ENCODE measurements at places on chromosomes 11 and 22. TPM values are rescaled to one million over a fixed set of nuclear protein-coding genes. Genes with fewer than 3 reads are reported as not detected.

DNA sequence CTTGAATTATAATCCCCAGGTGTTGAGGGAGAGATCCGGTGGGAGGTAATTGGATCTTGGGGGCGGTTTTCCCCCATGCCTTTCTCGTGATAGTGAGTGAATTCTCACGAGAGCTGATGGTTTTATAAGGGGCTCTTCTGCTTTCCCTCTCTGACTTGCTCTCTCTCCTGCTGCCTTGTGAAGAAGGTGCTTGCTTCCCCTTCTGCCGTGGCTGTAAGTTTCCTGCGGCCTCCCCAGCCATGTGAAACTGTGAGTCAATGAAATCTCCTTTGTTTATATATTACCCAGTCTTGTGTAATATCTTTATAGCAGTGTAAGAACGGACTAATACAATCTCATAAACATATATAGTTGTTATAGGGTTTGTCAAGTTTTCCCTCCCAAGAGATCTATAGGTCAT is 32.8 kb downstream of the KCNE3 start:
- no peak for DNase-seq

DNA sequence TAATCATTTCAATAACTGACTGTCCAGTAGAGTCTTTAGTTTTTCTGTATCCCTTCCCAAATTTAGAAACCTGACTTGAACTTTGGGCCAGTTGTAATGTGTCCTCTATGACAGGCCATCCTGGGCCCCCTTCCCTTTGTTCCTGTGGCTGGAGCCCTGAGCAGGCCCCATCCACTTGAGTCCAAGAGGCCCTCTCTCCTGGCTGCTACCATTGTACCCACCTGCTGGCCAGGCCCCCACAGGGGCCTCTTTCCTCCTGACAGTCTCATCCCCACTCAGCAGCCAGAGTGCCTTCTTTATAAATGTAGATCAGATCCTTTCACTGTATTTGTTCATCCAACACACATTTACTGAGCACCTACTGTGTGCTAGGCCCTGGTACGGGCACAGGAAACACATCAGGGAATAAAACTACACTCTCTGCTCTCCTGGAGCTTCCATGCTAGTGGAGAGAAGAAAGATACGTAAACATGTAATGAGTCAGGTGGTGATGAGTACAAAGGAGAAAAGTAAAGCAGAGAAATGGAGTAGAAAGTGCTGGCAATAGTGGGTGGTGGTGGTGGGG is 2.7 kb upstream of the LRP5 start:
- DNase-seq, result no peak

GRCh38 chr11:75668451-75669297 is at the start of gene MAP6:
Gene MAP6 (minus strand): TSS chr11:75669038. CDS start chr11:75668369, 669 bp downstream.
- DNase-seq, result no peak

- no peak for DNase-seq
These were observed 8.0 kb upstream of the SLC25A17 start for GRCh38 chr22:40826984-40827741.

DNA sequence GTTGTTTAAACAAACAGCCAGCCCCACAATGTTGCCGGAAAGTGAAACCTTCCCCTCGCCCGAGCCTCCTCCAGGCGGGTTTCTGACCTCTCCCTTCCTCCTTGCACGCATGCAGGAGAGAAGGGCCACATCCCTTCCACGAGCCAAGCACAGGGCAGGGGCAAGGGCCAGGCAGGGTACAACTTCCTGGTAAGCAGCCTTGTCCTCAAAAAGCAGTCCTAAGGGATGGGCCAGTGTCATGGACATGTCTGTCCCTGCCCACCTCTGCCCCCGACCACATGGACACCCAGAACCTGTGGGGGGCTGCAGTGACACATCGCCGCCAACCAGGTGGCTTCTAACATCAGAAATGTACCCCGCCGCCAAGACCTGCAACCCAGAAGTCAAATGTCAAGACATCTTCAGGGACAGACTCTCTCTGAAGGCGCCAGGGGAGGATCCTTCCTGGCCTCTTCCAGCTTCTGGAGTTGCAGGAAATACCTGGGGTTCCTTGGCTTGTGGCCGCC is 145.3 kb downstream of the CRYBB2 start:
- no peak for DNase-seq

Gene P2RY2
- total RNA-seq, result 0.52 TPM

DNA sequence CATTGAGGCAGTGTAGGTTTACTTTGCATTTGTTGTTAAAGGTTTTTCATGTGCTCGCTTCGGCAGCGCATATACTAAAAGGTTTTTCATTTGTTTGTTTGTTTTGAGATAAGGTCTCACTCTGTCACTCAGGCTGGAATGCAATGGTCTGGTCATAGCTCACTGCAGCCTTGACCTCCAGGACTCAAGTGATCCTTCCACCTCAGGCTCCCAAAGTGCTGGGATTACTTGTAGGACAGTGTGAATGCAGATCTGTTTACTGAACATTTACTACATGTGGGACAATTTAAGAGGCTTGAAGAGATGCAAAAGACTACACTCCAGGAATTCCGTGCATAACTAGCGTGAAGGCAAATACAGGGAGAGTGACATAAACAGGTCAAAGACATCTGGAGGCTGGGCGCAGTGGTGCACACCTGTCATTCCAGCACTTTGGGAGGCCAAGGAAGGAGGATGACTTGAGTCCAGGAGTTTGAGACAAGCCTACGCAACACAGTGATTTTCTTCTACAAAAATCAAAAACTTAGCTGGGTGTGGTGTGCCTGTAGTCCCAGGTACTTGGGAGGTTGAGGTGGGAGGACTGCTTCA is 34.1 kb downstream of the YPEL1 start:
- no peak for DNase-seq

GRCh38 chr11:13091373-13091772 is 82.3 kb downstream of the RASSF10 start:
- DNase-seq, result no peak

DNA sequence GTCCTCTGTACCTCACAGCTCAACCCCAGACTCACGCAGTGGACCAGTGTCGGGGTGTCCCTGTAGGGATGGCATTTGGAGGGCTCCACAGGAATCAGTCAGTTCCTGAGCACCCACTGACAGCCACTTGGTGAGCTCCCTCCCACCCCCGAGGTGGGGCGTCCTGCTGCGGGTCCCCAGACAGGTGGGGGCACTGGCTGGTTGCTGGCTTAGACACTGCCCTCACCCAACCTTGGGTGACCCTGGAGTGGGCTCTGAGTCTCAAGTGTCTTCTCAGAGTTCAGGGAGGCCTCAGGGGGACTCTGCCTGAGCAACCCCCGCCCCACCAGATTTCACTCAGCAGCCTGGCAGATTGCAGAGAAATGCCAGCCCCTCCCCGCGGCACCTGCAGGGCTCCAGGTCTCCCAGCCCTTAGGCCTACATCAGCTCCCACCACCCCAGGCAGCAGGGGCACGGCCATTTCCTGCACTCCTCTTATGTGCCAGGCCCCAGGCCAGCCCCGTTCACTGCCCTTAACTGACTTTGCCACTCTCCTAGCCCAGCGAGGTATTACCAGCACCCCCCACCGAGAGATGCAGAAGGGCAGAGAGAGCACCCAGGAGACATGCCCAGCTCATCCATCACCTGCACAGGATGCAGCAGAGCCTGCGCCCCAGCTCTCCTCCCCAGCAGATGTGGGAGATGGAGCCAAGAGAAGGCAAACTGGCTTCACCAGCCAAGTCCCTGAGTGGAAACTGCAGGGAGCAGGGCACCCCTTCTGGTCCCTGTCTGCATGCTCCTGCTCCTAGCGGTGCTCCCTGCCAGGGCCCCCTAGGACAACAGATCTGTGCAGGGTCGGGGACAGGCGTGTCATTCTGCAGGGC is 2.4 kb downstream of the PRR5 start:
- DNase-seq, result no peak

DNA sequence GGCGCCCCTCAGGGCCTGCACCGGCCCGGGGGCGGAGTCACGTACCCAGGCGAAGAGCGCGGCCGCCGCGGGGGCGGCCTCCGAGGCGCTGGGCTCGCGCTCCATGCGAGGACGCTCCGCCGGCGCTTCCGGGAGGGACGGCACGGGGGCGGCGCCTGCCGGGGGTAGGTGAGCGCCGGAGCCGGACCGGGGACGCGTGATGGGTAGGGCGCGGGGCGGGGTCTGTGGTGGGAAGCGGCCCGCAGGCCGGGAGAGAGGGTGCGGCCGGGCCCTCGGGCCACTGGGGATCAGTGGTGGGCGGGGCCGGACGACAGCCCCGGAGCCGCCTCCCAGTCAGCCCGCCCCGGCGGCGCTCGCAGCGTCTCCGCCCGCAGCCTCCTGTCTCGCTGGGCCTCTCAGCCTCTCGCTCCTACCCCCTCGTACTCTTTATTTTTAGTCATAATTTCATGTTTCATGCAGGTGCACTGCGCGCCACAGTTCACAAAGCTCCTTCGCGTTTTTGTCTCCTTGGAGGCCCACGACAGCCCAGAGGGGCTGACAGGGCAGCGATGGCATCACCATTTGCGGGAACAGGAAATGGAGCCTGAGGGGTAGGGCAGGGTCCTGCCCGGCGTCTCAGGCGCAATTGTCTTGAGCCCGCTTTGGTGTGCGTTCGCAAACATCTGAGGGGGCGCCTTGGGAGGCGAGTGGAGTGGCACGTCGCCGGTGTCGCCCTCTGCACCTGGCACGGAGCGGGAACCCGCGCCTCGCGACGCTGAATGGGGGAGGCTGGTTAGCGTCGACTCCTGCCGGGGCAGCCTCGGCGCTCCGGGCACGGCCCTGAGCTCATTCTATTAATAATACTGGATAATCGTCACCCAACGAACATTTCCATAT is at the start of gene SERGEF:
TSS of gene SERGEF (minus strand) at position 142 of the 876 bp plus-strand sequence. CDS start at position 105, 37 bp downstream.
- DNase-seq, result peak; percentile 70

Gene MS4A4A
- total RNA-seq, result 14.1 TPM

- DNase-seq, result no peak
These were observed 303.7 kb upstream of the PLET1 start for GRCh38 chr11:112564228-112564955.

- DNase-seq, result no peak
These were observed 3.8 kb downstream of the CHRNA10 start for GRCh38 chr11:3667149-3668035.

Gene POU2AF2
- 1.0 TPM for total RNA-seq

GRCh38 chr11:11313426-11313825 is 39.6 kb downstream of the CSNK2A3 start:
- DNase-seq, result no peak

- no peak for DNase-seq
These were observed 225.6 kb downstream of the BLID start for GRCh38 chr11:121890377-121890776.

DNA sequence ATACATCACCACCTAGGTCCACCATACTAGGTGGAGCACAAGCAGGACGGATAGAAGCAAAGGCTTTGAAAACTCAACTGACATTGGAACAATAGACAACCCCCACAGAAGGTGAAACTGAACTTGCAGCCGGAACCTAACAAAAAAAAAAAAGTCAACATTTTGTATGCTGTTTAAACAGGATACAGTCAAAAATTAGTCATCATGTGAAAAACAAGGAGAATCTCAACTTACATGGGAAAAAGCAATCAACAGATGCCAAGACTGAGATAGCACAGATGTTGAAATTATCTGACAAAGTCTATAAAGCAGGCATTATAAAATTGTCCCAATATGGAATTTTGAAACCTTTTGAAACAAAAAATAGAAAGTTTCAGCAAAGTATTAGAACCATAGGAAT is 123.8 kb downstream of the RAB38 start:
- no peak for DNase-seq

Gene SCUBE2
- 2.1 TPM for total RNA-seq

Gene NAA40
- 9.1 TPM for total RNA-seq

DNA sequence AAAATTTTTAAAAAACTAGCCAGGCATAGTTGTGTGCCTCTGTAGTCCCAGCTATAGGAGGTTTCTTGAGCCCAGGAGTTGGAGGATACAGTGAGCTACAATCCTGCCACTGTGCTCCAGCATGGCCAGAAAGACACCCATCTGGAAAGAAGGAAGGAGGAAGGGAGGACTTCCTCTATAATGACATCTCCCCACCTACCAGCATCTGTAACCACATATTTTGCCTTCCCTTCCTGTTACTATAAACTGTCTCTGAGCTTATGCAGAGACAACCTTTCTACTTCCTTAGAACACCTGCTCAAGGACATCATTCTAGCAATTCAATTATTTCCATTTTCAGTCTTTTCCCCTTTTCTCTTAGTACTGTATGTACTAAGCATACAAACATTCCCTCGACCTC is 2.2 kb upstream of the NUP160 start:
- DNase-seq, result no peak

Gene PGR
- total RNA-seq, result 0.05 TPM

DNA sequence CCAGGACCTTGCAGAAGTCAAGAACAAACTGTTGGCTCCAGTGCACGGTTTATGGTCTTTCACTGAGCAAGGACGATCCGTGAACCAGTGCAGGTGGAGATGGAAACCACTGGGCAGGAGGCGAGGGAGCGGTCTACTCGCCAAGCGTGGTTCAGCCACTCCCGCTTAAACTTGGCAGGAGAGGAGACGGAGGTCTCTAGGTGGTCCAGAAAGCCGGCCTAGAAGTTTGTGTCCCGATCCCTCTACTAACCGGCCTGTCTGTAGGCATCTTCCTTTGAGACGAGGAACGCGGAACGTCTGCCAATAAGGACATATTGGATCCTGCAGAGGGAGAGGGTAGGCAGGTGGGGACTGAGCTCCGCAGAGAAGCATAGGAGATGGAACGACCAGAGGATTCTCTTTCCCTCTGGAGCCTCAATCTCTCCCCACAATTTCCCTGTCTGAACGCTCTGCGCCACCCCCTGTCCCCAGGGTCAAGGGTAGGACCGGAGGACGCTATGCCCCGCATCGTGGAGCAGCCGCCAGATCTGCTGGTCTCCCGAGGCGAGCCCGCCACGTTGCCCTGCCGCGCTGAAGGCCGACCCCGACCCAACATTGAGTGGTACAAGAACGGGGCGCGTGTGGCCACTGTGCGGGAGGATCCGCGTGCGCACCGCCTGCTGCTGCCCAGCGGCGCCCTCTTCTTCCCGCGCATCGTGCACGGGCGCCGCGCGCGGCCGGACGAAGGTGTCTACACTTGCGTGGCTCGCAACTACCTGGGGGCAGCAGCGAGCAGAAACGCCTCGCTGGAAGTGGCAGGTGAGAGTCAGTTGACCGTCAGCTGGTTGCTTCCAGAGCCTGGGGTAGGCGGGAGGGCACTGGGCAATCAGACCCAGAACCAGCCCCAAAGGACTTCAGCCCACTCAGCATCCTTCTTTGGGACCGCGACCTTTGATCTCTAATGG is 3.4 kb downstream of the ROBO3 start:
- DNase-seq, result no peak

- DNase-seq, result no peak
These were observed 55.1 kb downstream of the TMPRSS5 start for GRCh38 chr11:113651023-113651422.

- no peak for DNase-seq
These were observed 16.1 kb upstream of the NTM start for GRCh38 chr11:131354251-131354701.

- DNase-seq, result no peak
These were observed 275.4 kb upstream of the NARS2 start for GRCh38 chr11:78850078-78850477.

Gene RHOD
- 2.8 TPM for total RNA-seq
